ENCODE measurements at places on chromosomes 12 and 14. TPM values are rescaled to one million over a fixed set of nuclear protein-coding genes. Genes with fewer than 3 reads are reported as not detected.

The DPPA3 gene
- total RNA-seq: 0.26 TPM

The ERP27 gene
- 0.46 TPM for total RNA-seq

DNA sequence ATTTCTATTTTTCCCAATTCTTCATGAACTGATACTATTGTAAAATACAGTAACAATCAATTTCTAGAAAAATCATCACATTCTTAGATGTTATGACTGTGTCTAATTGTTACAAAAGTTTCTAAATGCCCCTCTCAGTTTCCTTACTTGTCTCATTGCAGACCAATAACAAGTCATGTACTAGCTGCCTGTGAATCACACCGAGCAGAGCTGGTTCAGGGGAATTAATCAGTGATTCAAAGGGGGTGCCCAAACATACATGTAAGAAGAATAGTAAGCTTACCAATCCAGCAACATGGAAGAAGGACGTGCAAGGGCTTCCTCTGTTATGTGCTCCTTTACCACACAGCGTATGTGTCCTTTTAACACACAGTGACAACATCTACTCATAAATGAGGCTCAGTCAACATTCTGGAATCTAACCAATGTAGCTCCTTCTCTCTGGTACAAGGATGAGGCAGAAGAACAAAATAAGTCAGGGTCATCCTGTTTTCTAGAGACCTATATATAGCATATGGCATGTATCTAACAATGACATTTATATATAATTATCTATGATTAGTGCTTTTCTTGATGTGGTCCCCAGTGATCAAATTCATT is 126.4 kb downstream of the SCN8A start:
- no peak for DNase-seq

DNA sequence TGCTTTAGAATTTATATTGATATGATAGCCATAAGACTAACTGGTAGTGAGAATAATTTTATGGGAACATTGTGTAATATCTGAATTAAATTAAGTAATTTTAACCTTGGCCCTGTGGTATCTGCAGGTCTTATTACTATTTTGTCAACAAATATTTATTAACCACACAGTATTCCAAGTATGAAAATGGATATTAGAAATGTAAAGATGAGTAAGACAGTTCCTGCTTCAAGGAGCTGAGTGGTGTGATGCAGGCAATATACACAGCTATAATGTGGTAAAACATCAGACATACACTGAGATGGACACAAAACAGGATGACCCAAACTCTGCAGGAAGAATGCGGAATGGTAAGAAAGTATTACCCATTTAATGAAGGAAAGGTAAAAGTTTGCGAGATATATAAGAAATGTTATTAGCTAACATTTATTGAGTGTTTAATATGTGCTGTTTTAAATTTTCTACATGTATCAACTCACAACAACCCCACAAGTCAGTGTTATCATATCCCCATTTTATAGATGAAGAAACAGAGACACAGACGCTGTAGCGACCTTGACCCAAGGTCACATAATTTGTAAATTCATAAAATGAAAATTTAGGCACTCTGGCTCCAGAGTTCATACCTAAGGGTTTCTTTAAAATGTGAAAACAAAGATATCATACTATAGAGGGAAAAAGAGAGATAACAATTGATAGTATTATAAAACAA is 12.7 kb downstream of the ABCD2 start:
- DNase-seq: no peak

DNA sequence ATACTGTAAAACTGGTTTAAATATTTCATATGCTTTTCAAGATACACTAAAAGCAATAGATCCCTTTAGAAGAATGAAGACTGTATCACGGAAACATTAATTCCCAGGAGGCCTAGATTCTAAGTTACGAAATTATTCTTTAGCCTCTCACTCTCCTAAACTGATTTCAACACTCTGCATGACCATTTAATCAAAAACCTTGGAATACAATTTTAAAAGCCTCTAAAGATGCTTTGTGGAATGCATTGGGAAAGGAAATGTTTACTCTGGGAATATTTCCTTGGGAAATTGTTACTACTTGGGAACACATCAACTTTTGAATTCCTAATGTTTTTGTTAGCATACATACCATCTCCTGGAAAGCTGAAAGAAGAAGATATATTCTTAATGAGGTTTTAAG is 255.7 kb upstream of the FAR2 start:
- no peak for DNase-seq

- no peak for DNase-seq
Observed at GRCh38 chr12:65894088-65894487, 69.8 kb downstream of the HMGA2 start.

GRCh38 chr12:103588680-103589079 is 1.6 kb downstream of the STAB2 start:
- no peak for DNase-seq

All from endothelial cell (in vitro differentiated cells).